H7 (cell line): ENCODE measurements at places on chromosomes 5 and 9. TPM values are rescaled to one million over a fixed set of nuclear protein-coding genes. Genes with fewer than 3 reads are reported as not detected.

CACFD1 gene
- 9.5 and 11.3 TPM in 2 replicates for total RNA-seq

PNPLA7 gene
- 0.07 and 0.14 TPM in 2 replicates for total RNA-seq

SLC1A3 gene
- total RNA-seq = 48.8 and 58.9 TPM in 2 replicates

SPTLC1 gene
- total RNA-seq = 63.6 and 81.3 TPM in 2 replicates

FOXD4L4 gene
- total RNA-seq = not detected in 2 replicates
